IPS-NIHi11 (cell line): ENCODE measurements at places on chromosomes 3 and 15.

DNA sequence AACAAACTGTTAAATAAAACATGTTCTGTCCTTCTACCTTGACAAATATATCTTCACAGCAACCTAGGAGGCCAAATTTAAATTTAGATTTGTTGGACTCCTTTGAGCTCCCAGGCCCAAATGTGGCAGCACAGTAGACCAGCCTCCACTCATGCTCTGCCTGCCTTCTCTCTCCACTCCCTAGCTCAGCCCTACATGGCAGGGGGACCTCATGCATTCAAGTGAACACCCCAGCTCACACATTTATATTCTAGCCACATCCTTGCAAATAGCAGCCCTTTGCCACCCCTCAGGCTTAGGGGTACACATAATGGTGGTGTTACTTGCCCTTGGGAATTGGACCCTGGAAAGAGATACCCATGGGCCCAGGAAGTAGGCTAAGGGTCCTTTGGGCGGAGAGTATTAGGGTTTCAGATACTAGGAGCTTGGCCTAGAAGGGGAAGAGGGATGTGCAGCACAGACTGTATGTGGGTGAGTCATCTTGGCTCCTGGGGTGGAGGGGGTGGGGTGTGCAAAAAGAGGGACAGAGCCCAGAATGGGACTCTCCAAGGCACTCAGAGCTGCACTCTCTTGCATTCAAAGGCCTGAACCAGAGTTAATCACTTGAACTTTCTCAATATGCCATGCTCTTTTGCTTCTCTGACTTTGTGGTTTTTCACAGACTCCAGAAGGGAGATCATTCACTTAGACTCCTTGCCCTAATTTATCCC lies 268.4 kb upstream of the ROPN1 start:
- no peak for DNase-seq

DNA sequence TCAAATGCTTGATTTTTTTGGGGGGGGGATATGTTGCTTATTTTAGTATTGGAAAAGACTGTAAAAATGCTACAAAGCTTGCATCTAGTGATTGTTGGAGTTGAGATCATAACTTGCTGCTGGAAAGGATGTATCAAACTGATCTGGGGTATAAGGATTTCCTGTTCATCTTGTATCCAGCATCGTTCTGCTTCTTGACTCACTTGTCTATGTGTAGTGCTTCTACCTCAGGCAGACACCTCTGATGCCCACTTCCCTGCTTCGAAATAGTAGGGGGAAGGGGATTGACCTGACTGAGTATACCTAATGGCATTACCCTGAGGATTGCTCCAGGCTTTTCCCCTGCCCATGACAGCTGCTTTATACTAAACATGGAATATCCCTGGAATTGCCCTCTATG lies 42.7 kb downstream of the STT3B start:
- DNase-seq = no peak

GRCh38 chr15:42490671-42491538 lies at the start of gene ZNF106:
ZNF106 (minus strand) TSS chr15:42491141; CDS start chr15:42472289, 18,852 bp downstream.
- peak; percentile 96 for DNase-seq

GRCh38 chr3:20316238-20316637 lies 130.2 kb upstream of the SGO1 start:
- DNase-seq = no peak

GRCh38 chr3:149007567-149008257 lies 16.4 kb downstream of the GYG1 start:
- no peak for DNase-seq

- no peak for DNase-seq
These were observed 15.8 kb upstream of the FANCD2 start for GRCh38 chr3:10010421-10010877.

DNA sequence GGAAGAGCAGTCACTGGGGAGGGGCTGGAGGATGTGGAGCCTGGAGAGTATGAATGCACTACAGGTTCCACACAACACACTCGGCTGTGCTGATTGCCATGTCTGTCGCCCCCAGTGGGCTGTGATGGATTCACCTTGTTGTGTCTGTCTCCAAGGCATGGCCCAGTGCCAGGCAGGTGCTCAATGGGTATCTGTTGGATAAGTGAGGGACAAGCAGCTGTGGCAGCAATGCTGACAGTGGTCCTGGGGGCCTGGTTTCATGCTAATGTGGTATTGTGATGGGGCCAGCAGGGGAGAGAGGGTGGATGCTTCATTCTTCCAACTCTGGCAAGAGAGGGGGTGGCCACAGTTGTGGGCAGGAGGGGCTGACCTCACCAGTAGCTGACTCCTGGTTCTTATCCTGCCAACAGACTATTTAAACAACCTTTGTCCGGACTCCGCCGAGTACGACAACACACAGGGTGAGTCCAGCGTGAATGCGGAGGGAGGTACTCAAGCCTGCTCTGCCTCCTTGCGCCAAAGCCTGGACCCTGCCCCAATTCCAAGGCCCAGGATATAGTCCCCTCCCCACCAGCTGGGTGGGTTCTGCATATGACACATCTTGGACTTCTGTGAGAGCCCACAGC lies 47.3 kb upstream of the NR2C2 start:
- peak; percentile 54 for DNase-seq
